ENCODE measurements at places on chromosomes 7 and 10.

GRCh38 chr7:136969761-136970160 lies 101.3 kb downstream of the CHRM2 start:
- peak; percentile 23 for DNase-seq

DNA sequence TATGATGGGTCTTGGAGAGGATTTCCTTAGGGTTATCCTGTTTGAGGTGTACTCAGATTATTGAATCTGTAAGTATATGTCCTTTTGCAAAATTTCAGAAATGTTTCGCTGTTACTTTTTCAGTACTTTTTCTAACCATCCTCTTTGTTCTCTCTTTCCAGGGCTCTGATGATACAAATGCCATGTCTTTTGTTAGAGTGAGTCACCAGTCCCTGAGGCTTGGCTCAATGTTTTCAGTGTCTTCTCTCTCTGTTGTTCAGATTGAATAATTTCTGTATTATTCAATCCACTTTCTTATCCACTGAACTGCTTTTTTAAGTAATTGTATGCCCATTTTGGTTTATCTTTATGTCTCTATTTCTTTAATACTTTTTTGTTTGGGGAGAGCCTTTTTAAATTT lies 449.4 kb downstream of the TNS3 start:
- DNase-seq = no peak

GRCh38 chr10:16941870-16942269 lies 124.6 kb upstream of the RSU1 start:
- DNase-seq = no peak

GRCh38 chr10:80273523-80274170 lies 15.8 kb downstream of the MAT1A start:
- DNase-seq = no peak

GRCh38 chr7:6170571-6171531 lies 101.6 kb downstream of the CYTH3 start:
- no peak for DNase-seq

- no peak for DNase-seq
Observed at GRCh38 chr7:146146831-146147486, 30.4 kb downstream of the CNTNAP2 start.

- DNase-seq = no peak
Observed at GRCh38 chr7:19139706-19140327, 5.4 kb downstream of the FERD3L start.

DNA sequence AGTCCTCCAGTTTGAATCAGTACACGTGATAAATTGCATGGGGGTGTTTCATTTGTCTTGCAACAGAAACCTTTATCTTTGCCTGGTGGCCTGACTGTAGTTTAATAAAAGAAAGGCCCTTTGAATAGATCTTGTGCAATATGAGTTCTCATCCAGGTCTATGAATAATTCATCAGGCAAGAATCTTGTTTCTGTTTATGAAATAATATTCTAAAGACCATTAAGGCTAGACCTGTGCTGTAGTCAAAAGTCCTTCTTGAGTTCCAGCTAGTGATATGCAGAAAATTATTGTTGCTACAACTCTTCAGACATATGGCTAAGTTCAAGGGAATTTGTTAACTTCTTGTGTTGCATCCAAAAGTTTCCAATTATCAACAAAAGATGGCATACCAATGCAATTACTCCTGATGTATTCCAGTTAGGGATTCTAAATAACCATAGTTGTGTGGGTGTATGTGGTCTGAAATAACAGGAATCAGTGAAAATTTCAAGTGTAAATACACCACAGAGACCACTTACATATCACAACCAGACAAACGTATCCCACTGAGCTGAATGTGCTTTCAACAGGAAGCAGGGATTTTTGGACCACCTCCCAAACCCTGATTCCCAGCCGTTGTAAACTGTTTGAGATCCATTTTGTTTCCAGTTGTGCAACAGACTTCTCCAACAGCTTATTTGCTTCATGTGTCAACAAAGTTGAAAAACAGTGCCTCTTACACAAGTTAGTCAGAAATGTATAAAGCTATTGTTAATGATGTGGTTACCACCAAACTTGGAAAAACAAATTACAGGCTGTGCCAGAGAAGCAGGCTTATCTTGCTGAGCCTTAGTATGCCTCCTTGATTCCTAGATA lies 54.7 kb upstream of the BICC1 start:
- DNase-seq = no peak

- DNase-seq = peak; percentile 76
Observed at GRCh38 chr10:82609845-82610244, 734.9 kb downstream of the NRG3 start.

- DNase-seq = no peak
Observed at GRCh38 chr10:48526011-48526821, 78.7 kb downstream of the ARHGAP22 start.

GRCh38 chr7:157355784-157356511 lies 19.1 kb downstream of the DNAJB6 start:
- DNase-seq = no peak

DNA sequence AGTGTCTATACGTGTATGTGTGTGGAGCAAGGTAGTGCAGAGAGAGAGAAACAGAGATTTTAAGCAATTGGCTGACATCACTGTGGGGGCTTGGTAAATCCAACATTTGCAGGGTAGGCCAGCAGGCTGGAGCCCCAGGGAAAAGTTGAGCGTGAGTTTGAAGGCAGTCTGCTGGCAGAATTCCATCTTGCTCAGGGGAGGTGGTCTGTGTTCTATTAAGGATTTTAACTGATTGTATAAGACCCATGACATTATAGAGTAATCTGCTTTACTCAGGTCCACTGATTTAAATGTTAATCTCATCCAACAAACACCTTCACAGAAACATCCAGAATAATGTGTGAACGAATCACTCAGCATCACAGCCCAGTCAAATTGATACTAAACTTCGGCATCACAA lies 912.9 kb downstream of the GRM8 start:
- DNase-seq = no peak

GRCh38 chr7:132218876-132219275 lies 357.4 kb downstream of the PLXNA4 start:
- no peak for DNase-seq

- no peak for DNase-seq
Observed at GRCh38 chr7:54544149-54544526, 2.0 kb downstream of the VSTM2A start.

- DNase-seq = no peak
Observed at GRCh38 chr10:29249018-29249417, 39.9 kb upstream of the LYZL1 start.

DNA sequence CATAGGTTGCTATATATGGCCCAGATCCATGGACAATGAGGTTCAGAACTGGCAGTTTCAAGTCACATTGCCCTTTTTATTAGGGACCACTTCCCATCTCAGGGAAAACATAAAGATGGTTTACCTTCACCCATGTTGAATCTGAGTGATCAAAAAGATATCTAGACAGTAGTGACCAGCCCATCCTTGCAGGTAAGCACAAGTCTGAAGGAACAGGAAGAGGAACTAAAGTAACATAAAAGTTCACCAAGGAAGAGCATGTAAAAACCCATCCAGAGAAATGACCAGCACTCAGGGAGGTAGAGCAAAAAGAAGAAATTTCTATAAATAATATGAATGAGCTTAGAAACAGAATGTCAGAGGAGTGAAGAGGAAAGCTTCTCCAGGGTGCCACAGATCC lies 382.5 kb downstream of the PARD3 start:
- no peak for DNase-seq

DNA sequence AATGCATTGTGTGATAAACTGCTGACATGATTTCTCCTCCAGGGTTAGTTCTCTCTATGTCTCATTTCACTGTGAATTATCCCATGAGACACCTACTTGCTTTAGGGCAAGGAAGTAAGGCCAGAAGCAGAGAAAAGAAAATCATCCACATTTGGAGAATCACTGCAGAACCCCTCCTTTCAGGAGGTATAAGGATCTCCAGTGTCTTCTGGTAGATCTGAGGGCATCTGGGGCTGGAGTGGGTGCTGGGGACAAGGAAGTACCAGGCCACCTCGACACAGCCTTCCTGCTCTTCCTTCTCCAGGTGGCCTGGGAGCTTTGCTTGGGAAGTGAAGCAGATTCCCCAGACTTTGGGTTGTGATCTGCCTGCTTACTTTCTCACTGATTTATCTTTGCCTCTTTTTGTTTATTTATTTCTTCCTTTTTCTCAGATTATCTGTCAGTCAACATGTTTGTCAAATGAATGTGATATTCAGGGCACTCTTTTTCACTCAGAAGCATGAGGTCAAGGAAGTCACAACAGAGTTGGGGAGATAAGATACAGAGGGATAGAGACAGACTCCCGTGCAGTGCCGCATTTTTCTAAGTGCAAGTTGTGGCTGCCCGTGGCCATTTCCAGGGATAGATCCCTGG lies 12.4 kb upstream of the CAMK2G start:
- DNase-seq = peak; percentile 65

- no peak for DNase-seq
Observed at GRCh38 chr10:60615541-60615940, 162.7 kb upstream of the CDK1 start.

Measured in mesendoderm (in vitro differentiated cells).